ENCODE measurements at places on chromosomes 7 and 10. TPM values are rescaled to one million over a fixed set of nuclear protein-coding genes. Genes with fewer than 3 reads are reported as not detected.

The GTF2IRD2 gene
- 7.2 TPM for total RNA-seq

The CYP2C9 gene
- not detected for total RNA-seq

The SPDYE2 gene
- total RNA-seq = not detected

The BTBD16 gene
- total RNA-seq = not detected
